ENCODE measurements at places on chromosomes 6 and 20.

DNA sequence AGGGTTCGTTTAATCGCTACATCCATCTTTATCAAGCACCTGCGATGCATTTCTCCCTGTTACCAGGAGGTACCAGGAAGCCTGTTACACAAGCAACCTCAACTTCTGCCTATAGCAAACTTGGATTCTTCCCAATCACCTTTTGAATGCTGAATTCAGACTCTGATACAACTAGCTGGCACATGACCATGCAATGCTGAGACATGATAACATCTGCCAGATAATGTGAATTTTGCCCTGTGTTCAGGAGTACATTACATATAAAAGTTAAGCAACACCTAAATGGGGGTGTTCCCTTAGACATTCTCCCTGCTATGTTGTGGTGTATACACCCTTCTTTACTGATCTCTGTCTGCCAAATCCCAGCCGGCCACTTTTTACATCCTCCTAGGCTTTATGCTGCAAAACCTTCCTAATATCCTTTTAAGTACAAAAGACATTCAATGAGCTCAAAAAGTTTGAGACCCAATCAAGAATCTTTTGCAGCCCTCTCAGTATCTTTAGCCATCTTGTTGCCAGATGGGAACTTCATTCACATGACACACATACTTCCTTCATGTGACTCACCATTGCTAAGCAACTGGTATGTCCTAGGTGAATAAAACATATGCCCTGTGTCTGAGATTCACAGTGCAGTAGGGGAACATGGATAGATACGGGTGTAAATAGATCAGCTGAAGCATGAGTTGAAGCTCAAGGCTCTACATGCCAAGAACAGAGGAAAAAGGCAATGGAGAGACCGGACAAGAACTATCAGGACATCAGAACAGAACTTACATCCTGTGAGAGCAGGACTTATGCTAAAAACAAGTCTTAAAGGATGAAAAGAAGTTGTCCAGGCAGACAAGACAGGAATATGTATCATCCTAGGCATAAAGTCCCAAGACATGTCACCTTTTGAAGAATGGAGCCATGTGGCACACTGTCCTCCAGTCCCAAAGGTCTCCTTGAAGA, 84.3 kb downstream of the ZHX3 start:
- DNase-seq = peak; percentile 81

- DNase-seq = no peak
Measured at GRCh38 chr6:129774697-129775447, 64.9 kb upstream of the ARHGAP18 start.

DNA sequence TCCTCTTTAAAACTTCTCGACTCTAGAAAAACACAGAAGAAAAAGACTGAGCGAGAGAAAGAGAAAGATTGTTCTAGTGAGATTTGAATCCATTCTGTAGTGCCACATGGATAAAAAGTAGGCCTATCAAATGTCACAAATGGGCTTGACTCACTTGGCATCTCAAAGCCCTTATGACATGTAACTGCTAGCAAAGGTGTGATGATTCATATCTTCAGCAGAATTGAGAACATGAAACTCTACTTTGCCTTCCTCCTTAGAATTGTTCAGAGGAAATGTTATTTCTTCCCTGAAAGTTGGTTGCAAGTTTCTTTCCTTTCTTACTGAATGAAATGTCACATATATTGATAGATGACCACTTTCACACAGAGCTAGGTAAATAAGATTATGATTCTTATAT, 40.4 kb upstream of the DUSP22 start:
- DNase-seq = no peak

DNA sequence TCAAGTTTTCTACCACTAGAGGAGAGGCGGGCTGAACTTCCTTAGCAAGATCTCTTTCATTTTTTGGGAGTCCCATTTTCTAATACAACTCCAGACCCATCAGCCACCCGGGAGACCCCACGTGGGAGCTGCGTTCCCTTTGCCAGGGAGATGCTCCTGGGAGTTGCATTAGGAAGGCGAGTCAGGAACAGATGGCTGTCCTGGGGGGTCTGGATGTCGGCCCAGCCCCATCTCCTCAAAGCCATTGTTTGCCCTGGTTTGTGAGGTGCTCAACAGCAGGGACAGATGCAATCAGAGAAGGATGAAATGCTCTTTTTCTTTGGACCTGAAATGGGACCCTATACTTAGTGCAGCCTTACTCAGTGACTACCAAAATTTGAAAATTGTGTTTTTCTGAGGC, 39.4 kb downstream of the CARMIL1 start:
- no peak for DNase-seq

GRCh38 chr6:80126657-80127345, 20.3 kb downstream of the BCKDHB start:
- no peak for DNase-seq

GRCh38 chr6:35214869-35215664, 1.3 kb downstream of the SCUBE3 start:
- DNase-seq = no peak

GRCh38 chr6:124512431-124512830, 449.8 kb upstream of the RNF217 start:
- DNase-seq = no peak

GRCh38 chr20:63754008-63754407, 14.4 kb downstream of the SLC2A4RG start:
- DNase-seq = no peak

DNA sequence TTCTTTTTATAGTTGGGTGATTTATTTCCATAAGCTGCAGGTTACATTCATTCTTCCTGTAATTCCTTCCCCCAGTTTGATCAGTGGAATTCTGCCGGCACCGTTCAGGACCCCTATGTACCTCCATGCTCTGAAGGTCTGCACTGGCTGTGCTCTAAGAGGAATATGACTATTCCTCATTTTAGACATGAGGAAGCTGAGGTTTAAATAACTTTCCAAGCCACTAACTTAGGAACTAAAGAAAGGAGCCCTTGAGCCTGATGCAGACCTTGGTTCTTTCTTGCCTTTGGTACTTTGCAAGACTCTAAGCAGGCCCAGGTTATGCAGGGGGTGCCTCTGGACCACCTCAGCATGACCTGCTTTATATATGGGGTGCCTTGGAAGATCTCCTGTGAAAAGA, 318.5 kb downstream of the QKI start:
- DNase-seq = no peak

GRCh38 chr6:144232832-144233230, 52.3 kb upstream of the UTRN start:
- no peak for DNase-seq

GRCh38 chr6:70051197-70052124, 185.1 kb downstream of the COL19A1 start:
- no peak for DNase-seq

DNA sequence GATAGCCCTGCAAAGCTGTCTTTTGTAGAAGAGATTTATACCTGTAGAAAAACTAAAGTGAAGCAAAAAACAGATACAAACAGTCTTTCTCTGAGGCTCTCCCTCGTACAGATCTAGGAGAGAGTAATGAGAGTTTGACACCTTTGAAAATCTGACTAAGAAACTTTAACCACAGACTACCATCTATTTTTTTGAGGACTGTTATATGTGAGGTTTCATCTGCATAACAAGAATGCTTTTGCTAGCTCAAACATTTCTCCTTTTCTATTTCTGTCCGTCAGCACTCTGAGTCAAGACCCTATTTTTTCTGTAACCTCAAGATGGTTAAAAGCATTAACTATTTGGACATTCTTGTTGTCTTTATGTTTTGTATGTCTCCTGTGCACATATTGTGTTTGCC, 193.0 kb downstream of the BTBD3 start:
- DNase-seq = no peak

DNA sequence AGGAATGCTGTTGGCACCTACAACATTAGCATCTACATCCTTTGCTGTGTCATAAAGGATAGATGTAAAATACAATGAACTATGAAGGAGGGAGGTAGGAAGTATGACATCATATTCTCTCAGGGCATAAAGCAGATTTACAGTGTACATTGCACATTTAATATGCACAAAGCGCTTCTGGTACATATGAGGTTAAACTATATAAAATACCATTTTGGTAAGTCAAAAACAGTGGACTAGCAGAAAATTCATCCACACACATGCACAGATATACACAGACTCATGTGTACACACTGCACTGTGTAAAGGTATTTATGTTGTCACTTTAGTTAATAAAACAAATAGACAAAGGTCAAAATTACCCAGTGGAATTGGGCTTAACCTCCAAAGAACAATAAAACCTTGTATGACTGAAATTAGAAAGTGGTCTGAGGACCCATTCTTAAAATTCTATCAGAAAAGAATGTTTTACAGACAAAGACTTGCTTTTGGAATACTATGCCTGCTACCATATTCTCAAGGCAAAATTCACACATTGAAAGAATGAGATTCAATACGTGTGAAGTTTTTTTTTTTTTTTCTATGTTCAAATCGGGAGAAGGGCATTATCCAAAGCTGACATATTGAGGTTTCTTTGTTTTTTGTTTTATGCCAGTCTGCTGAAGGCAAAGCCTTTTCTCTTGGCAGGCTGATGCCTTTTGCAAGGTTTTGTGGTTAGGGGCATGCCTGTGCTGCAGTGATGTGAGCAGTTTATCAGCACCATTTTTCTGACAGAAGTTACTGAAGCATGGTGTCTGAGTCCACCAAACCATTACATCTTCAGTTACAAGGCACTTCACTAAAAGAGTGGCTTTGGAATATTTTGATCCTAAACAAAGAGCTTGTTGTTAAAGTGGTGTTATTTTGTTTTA, 199.0 kb downstream of the PLCB1 start:
- no peak for DNase-seq

- no peak for DNase-seq
Measured at GRCh38 chr20:48612335-48612734, 215.5 kb downstream of the PREX1 start.

GRCh38 chr6:105433723-105434122, 30.8 kb upstream of the PREP start:
- no peak for DNase-seq

- DNase-seq = no peak
Measured at GRCh38 chr20:9626357-9626756, 112.0 kb downstream of the LAMP5 start.

DNA sequence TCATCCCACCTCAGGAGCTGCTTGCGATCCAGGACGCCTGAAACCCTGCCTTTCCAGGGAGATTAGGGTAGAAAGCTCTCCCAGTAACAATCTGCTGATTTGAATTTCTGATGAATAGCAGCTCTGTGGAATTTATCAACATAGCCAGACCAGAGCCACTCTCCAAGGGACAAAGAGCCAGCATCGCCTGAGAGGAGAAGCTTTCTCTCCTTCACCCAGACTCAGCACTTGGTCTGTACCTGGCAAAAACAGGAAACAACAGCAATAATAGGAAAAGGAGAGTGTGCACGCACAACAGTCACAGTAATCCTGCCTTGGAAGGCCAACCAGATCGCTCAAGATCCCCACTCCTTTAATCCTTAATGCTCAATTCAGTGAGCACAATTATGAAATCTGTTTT, 22.3 kb upstream of the ROS1 start:
- DNase-seq = no peak

- DNase-seq = no peak
Measured at GRCh38 chr6:56482525-56482924, 160.2 kb downstream of the DST start.

DNA sequence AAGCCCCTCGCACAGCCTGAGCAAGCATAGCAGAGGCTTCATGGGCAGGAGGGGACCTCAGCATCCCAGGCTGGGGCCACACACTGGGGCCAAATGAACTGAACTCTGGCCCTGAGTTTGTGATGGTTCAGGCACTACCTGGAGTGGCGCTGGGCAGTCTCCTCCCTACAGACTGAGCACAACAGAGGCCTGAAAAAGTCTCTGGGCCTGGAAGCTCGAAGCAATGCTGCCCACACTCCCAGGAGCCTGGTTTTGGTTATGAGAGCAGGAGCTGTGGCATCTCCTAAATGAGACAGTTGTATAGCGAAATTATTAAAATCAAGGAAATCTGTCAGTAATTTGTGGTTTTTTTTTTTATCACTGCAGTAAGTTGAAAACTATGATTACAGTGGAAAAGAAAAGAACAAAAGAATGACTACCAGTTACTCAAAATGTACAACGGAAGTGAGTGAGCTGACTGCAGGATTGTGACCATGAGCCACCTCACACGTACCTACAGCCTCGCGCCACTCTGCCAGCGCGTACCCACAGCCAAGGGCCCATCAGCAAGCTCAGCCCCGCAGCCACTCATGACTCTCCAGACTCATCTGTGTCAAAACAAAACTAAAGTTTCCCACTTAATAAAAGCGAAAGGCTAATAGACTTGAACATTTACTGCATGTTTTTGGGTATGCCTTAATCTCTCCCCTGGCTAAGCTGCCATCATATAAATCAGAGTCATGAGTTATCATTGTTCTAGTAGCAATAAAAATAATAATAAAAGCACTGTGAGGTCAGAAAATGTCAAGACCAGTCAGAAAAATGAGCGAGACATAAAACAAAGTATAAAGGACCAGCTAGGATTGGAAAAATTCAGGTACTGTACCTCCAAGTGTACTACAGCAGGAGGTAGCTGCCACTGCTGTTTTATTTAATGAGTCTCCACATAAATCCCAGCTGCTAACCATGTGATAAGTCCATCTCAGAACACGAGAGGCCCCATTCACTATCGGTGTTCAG, 177.0 kb downstream of the FOXC1 start:
- no peak for DNase-seq

GRCh38 chr20:3814928-3815495, 5.3 kb upstream of the AP5S1 start:
- DNase-seq = no peak

GRCh38 chr20:4067600-4068261, 52.4 kb upstream of the RNF24 start:
- DNase-seq = no peak

- no peak for DNase-seq
Measured at GRCh38 chr6:45933855-45934254, 81.8 kb downstream of the CLIC5 start.

DNA sequence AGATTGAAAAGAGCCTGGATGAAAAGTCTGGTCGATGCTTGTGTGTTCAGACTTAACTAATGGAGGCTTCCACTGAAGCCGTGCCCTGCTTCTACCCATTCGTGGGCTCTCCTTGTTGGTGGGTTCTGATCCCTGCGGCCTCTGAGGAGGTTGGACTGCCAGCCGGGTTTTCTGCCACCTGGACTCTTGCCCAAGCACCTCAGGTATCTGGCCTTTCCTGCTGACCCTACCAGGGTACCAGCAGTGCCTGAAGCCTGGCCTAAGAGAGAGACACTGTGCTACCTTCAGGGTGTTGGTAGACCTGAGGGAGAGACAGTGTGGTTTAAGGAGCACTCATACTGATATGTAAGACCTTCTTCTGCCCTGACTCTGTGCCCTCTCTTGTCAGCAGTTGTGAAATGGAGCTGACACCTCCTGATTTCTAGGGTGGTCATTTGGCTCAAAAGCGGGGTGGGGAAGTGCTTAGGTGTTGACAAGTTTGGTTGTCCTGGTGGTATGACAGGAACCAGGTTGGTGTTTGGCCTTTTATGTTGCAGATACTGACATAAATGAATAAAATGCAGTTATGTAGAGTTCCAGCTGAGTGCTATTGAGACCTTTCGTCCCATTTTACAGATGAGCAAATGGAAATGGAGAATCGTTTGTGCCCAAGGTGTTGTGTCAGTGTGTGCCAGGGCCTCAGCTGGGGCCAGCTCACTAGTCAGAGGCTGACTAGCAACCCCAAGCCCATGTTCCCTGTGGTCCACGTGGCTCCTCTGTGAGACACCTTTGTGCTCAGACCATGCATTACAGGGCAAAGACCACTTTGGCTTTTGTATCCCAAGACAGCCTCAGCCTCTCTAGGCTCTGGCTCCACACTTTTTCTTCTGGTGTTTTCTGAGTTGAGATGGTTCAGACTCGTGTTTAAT, 3.1 kb downstream of the PLCG1 start:
- no peak for DNase-seq

- DNase-seq = no peak
Measured at GRCh38 chr20:61683721-61684120, 382.0 kb downstream of the TAF4 start.
